ENCODE measurements at places on chromosomes 11 and 22. TPM values are rescaled to one million over a fixed set of nuclear protein-coding genes. Genes with fewer than 3 reads are reported as not detected.

GRCh38 chr22:19396561-19396933, 35.0 kb downstream of the HIRA start:
- no peak for DNase-seq
- no peak overlapping the region for H3K4me3 ChIP-seq
- H3K4me1 ChIP-seq: no peaks in the 10 kb centered on the region
- H3K27ac ChIP-seq: no peak overlapping the region
- no peaks in the 10 kb centered on the region for H3K27me3 ChIP-seq

DNA sequence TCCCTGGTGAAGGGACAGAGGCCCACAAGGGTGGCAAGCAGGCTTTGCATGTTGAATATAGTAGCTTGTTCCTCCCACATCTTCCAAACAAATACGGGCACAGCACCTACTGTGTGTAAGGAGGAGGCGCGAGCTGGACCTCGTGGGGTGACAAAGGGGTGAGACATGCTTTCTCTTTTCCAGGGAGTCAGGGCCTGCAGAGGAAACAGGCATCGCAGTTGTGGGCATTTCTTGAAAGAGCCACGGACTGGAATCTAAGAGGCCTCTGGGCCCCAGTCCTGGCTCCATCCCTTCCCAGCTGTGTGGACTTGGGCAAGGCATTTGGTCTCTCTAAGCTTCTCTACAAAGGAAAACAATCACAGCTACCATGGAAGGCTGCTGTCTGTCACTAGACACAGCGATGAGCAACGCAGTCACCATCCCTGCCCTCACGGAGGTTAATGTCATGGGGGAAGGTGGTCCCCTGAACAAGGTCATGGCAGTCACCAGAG, 13.0 kb upstream of the CDC42EP1 start:
- no peaks in the 10 kb centered on the region for H3K27me3 ChIP-seq
- no peak overlapping the region for H3K4me3 ChIP-seq
- H3K27ac ChIP-seq: peak overlapping the region; percentile 89

GRCh38 chr11:44816761-44817160, 90.0 kb downstream of the TSPAN18 start:
- H3K4me3 ChIP-seq: no peak overlapping the region
- no peaks in the 10 kb centered on the region for H3K36me3 ChIP-seq
- DNase-seq: no peak
- no peaks in the 10 kb centered on the region for H3K27me3 ChIP-seq
- H3K27ac ChIP-seq: no peak overlapping the region

DNA sequence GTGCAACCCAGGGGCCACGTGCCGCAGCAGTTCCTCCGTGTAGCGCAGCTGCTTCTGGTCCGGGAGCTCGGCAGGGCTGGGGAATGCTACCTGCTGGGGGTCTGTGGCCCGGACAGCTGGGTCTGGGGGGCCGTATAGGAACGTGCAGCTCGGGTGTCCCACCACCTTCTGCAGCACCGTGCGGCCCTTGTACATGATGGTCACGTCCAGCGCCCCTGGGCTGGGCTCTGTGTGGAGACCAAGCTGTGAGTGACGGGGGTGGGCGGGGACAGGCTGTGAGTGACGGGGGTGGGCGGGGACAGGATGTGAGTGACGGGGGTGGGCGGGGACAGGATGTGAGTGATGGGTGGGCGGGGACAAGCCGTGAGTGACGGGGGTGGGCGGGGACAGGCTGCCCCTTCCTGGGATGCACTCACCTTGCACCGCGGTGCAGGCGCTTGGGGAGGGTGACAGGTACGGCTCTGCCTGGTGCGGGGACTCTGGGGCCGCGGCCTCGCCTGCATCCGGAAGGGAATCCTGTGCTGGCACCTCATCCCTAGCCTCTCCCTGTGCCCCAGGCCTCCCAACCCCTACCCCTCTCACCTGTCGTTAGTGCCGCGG, 2.3 kb downstream of the IRF7 start:
- peak overlapping the region; percentile 99 for H3K27ac ChIP-seq
- H3K4me3 ChIP-seq: peak overlapping the region; percentile 78
- H3K4me1 ChIP-seq: peaks cover 20% of the 10 kb centered on the region
- H3K36me3 ChIP-seq: peaks cover 29% of the 10 kb centered on the region
- no peaks in the 10 kb centered on the region for H3K27me3 ChIP-seq
- DNase-seq: peak; percentile 92

- DNase-seq: no peak
- no peak overlapping the region for H3K27ac ChIP-seq
- H3K4me1 ChIP-seq: no peaks in the 10 kb centered on the region
Observed at GRCh38 chr11:134449713-134450112, 37.7 kb upstream of the B3GAT1 start.

DNA sequence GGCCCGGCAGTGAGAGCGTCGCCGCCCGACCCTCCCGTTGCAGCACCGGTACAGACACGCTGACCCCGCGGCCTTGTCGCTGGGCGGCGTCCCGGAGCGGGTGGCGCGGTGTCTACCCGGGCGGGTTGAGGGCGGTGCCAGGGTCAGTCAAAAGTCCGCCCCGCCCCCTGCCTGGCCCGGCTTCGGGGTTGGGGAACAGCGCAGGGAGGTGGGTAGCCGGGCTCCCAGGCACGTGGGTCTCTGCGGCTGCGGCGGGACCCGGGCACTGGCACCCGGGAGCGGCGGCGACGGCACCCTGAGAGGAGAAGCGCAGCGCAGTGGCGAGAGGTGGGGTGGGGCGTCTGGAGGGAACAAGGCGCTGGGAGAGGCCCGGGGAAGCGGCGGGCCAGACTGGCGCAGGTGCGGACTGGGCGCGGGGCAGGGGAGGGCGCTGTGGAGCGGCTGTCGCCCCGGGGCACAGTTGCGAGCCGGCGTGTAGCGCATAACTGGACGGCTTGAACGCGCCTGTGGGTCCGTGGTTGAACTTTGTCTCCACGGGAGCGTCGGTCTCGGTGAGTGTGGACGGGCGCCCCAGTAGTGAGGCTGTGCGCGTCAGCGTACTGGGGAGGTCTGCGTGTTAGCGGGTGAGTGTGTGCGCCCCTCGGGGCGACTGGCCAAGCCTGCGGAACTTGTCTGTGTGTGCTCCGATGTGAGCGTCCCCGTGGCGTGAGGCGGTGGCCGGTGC, at the start of gene P2RY2:
P2RY2 (plus strand) TSS at position 176 of the 724 bp plus-strand sequence. CDS start 15,879 bp downstream, outside the sequence.
- H3K4me3 ChIP-seq: peak within 1 kb of the TSS; percentile 38
- peak; percentile 91 for DNase-seq
- peak within 1 kb of the TSS; percentile 42 for H3K27ac ChIP-seq
- H3K4me1 ChIP-seq: peaks cover 21% of the 10 kb centered on the region

GRCh38 chr11:488062-488461, 19.0 kb downstream of the RNH1 start:
- H3K27me3 ChIP-seq: no peaks in the 10 kb centered on the region
- DNase-seq: no peak
- H3K4me1 ChIP-seq: peaks cover 5% of the 10 kb centered on the region
- no peak overlapping the region for H3K4me3 ChIP-seq
- H3K27ac ChIP-seq: no peak overlapping the region

HNRNPUL2 gene
- 116 TPM for total RNA-seq

SEPTIN5 gene
- 3.6 TPM for total RNA-seq

LRRC32 gene
- total RNA-seq: 5.1 TPM

- H3K4me1 ChIP-seq: no peaks in the 10 kb centered on the region
- H3K36me3 ChIP-seq: no peaks in the 10 kb centered on the region
- DNase-seq: no peak
- H3K4me3 ChIP-seq: no peak overlapping the region
- H3K27ac ChIP-seq: no peak overlapping the region
Observed at GRCh38 chr11:83938148-83938547, 652.0 kb upstream of the CCDC90B start.

DNA sequence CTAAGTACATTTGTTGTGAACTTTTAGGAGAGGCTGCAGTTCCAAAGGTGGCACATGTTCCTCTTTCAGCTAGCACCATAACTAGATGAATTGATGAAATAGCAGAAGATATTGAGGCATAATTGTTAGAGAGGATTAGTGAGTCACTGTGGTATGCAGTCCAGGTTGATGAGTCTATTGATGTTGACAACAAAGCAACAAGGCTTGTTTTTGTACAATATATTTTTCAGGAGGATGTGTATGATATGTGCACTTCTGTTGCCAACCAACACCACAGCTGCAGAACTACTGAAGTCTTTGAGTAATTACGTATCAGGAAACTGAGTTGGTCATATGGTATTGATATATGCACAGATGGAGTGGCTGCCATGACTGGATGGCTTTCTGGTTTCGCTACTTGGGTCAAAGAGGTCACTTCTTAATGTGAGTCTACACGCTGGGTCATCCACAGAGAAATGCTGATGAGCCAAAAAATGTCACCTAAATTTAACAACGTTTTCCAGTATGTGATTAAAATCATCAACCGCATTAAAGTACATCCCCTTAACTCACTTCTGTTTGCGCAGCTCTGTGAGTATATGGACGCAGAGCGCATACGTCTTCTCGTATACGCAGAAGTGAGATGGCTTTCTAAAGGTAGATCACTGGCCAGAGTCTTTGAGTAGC, 261.3 kb upstream of the ANO5 start:
- H3K27ac ChIP-seq: no peak overlapping the region
- H3K36me3 ChIP-seq: no peaks in the 10 kb centered on the region
- no peak for DNase-seq
- H3K4me3 ChIP-seq: no peak overlapping the region
- H3K27me3 ChIP-seq: no peaks in the 10 kb centered on the region

GRCh38 chr11:68682531-68682961, 1.8 kb upstream of the GAL start:
- H3K27ac ChIP-seq: no peak overlapping the region
- no peaks in the 10 kb centered on the region for H3K36me3 ChIP-seq
- peaks cover 12% of the 10 kb centered on the region for H3K4me1 ChIP-seq
- no peak overlapping the region for H3K4me3 ChIP-seq
- DNase-seq: no peak
- H3K27me3 ChIP-seq: peaks cover 56% of the 10 kb centered on the region

TMEM225 gene
- not detected for total RNA-seq

DNA sequence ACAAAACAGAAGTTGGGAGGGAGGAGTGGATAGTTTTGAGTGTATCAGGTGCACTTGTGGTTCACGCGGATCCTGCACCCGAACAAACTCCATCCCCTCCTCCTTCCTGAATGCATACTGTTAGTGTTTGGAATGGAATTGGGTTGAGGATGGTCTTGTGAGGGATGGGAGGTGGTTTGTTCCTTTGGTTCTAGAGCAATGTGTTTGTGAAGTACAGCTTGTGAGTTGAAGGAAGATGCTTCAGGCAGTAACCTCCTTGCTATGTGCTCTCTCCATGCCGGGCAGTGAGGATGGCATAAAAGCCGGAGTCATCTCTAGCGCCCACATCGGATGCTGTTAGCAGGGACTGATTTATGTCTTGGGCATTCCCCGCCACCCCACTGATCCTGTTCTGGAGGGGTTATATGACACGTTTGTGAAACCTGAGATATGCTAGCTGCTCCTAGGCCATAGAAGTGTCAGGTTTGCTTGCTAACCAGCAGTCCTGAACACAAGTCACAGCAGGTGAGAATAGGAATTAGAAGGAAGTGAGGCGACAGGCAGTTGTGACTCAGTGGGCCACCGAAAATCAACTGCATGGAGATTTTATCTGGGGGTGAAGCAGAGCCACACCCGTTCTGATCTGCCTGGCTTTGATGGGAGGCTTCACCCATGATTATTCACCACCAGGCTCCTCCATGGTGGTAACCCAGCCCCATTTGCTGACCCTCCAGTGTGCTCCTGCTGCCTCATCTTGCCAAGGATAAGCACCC, 2.2 kb downstream of the BCR start:
- H3K4me1 ChIP-seq: peaks cover 15% of the 10 kb centered on the region
- DNase-seq: no peak
- H3K4me3 ChIP-seq: peak overlapping the region; percentile 79
- H3K27me3 ChIP-seq: no peaks in the 10 kb centered on the region

GRCh38 chr11:69521457-69521856, 40.0 kb downstream of the LINC01488 start:
- H3K27me3 ChIP-seq: no peaks in the 10 kb centered on the region
- H3K4me3 ChIP-seq: no peak overlapping the region
- H3K4me1 ChIP-seq: no peaks in the 10 kb centered on the region
- no peaks in the 10 kb centered on the region for H3K36me3 ChIP-seq
- DNase-seq: no peak

GRCh38 chr11:95187723-95188122, 43.3 kb downstream of the SESN3 start:
- no peak for DNase-seq
- peaks cover 5% of the 10 kb centered on the region for H3K36me3 ChIP-seq
- H3K27me3 ChIP-seq: no peaks in the 10 kb centered on the region
- no peaks in the 10 kb centered on the region for H3K4me1 ChIP-seq
- no peak overlapping the region for H3K27ac ChIP-seq
- no peak overlapping the region for H3K4me3 ChIP-seq

DNA sequence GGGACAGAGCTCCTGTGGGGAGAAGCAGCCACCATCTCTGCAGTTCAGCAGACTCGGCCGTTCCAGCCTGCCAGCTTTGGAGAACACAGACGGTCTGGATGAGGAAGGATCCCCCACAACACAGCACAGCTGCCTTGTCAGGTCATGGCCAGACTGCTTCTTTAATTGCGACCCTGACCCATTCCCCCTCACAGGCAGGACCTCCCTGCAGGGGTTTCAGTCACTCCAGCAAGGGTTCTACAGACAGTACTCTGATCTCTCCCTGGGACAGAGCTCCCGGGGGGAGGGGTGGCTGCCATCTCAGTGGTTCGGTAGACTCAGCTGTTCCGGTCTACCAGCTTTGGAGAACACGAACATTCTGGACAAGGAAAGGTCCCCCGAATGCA, 173.5 kb downstream of the TTC28 start:
- DNase-seq: no peak
- H3K4me3 ChIP-seq: no peak overlapping the region
- no peak overlapping the region for H3K27ac ChIP-seq
- no peaks in the 10 kb centered on the region for H3K27me3 ChIP-seq
- no peaks in the 10 kb centered on the region for H3K36me3 ChIP-seq

OSM gene
- total RNA-seq: not detected

GRCh38 chr22:45907996-45908395, 69.0 kb downstream of the WNT7B start:
- peaks cover 31% of the 10 kb centered on the region for H3K27me3 ChIP-seq
- H3K27ac ChIP-seq: no peak overlapping the region
- no peaks in the 10 kb centered on the region for H3K4me1 ChIP-seq

ARHGAP42 gene
- 44.5 TPM for total RNA-seq

OVOL1 gene
- total RNA-seq: 23.6 TPM

GRCh38 chr22:49838771-49839717, 11.4 kb upstream of the BRD1 start:
- no peak overlapping the region for H3K4me3 ChIP-seq
- no peaks in the 10 kb centered on the region for H3K27me3 ChIP-seq
- DNase-seq: peak; percentile 61
- no peaks in the 10 kb centered on the region for H3K36me3 ChIP-seq
- H3K4me1 ChIP-seq: no peaks in the 10 kb centered on the region
- peak overlapping the region; percentile 19 for H3K27ac ChIP-seq

MAPK8IP1 gene
- 11.1 TPM for total RNA-seq

GRCh38 chr11:73361953-73362776, 14.0 kb upstream of the RELT start:
- H3K27ac ChIP-seq: no peak overlapping the region
- H3K4me3 ChIP-seq: no peak overlapping the region
- DNase-seq: no peak
- H3K27me3 ChIP-seq: no peaks in the 10 kb centered on the region

- H3K27me3 ChIP-seq: no peaks in the 10 kb centered on the region
- no peaks in the 10 kb centered on the region for H3K4me1 ChIP-seq
- no peak overlapping the region for H3K27ac ChIP-seq
- no peak overlapping the region for H3K4me3 ChIP-seq
- peaks cover 9% of the 10 kb centered on the region for H3K36me3 ChIP-seq
Observed at GRCh38 chr11:74226907-74227306, 55.8 kb downstream of the PPME1 start.
